Stimulated activated CD4-positive, alpha-beta T cell treated with anti-CD3 and anti-CD28 coated beads, Interleukin-4, amount 100 ng/mL, for 1 hour (primary cell): ENCODE measurements at places on chromosomes 13 and 19.

DNA sequence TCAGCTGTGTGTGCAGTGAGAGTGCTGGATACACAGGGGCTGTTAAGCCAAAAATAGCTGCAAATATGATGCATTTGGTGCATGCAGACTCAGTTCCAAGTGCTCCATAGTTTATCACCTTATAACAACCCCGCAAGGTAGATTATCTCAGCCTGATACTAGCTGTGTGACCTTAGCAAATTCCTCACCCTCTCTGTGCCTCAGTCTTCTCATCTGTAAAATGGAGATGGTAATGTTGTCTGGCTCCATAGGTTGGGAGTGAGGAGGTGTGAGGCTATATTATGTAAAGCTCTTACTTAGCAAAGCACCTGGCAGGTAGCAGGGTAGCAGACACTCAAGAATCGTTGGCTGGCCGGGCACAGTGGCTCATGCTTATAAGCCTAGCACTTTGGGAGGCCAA, 23.8 kb upstream of the SHKBP1 start:
- no peak for DNase-seq

GRCh38 chr13:37418490-37418889, 180.1 kb downstream of the POSTN start:
- DNase-seq: no peak

GRCh38 chr13:110310541-110311442, 3.7 kb downstream of the COL4A2 start:
- no peak for DNase-seq

DNA sequence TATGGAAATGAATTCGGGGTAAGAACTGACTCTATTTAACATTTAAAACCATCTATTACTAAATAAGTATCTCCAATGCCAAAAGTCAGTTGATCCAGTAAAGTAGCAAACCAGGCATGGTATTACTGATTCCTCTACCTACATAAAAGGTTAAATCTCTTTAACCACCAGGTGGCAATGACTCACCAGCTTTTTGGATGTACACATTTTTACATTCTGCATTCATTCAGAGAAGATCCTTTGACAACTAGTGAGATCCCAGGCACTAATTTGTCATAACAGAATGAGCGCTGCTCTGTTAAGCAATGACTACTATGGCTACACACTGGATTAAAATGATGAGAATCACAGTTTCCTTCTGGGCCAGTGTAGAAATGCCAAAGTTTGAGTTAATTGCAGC, 329.8 kb upstream of the GPC6 start:
- DNase-seq: no peak

DNA sequence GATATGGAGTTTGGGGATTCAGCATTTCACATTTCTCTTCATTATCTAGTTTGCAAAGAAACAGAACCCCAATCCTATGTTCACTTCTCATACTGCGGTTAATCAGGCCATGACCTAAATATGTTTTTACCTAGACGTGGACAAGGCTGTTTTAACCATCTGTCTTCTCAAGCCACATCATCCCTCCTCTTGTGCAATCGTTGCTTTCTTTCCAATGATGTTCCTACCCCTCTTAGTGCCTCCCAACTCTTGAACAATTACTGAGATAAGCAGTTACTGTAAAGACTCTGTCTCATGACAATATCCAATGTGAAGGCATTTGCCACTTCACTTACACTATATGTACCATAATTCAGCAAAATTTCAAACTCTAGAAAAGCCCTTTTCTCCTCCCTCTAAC, 406.2 kb downstream of the LIG4 start:
- no peak for DNase-seq

GRCh38 chr19:5024282-5024681, 55.4 kb downstream of the KDM4B start:
- no peak for DNase-seq

DNA sequence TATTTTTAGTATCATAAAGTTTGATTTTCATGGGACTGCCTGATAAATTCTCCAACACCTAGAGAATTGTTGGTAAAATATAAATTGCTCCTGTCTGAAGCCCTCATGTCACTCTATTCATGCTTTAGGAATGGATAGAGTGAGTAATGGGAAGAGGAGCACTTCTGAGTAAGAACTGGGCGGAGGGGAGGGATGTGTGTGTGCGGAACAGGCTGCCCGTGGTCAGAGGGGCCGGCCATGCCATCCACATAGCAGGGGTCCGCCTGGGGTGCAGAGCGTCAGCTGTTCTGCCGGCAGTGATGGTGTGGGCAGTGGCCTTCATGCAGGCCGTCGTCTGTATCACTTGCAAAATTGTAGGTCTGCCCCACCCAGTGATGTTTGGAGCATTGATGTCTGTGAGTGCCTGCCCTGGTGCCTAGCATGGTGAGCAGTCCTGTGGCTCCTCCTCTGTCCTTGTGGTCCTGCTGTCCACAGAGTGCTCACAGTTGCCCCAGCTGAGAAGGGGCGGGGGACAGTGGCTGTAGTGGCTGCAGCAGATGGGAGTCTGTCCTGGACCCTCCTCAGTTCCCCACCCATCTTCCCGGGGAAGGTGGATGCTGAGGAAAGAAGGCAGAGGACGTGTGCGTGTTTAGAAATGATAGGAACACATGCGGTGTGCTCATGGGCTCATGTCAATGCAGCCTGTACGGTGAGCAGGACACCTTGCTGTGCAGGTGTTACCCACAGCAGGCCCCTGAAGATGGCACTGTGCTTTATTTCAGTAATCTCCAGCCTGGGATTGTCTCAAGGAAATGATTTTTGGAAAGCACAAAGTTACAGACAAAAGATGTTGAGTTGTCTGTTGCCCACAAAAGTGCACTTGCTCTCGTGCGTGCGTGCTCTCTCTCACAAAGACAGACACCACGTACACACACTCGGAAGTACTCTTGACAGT, 49.4 kb upstream of the TEX29 start:
- DNase-seq: no peak
